Glomerular endothelial cell (primary cell): ENCODE measurements at places on chromosomes 5 and 9. TPM values are rescaled to one million over a fixed set of nuclear protein-coding genes. Genes with fewer than 3 reads are reported as not detected.

GRCh38 chr5:40569546-40570270 lies 110.0 kb upstream of the PTGER4 start:
- no peak for DNase-seq

DNA sequence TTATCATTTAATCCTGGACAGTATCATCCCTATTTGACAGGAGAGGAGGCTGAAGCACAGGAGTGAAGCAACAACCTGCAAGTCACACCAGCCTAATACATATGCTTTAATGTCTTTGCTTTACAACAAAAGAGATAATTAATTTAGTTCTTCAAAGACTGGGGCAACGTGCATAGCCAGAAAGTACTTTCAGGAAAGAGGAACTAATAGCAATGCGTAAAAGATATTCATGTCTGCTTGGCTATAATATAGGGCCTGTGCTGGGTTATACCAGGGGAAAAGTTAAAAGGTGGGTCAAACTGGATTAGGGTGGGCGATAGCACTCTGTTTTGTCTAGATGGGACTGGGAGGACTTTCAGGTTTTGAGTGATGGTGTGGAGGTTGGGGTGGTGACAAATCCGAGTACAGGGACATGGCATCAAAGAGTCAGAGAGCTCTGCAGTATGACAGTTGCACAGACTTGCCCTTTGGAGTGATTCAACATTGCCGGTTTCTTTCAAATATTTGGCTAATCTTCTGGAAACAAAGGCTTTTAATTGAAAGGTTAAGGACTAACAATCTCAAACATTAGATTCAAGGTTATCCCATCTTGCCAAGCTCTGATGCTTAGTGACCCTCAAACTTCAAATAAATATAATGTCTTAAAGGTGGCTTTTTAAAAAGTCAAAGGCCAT lies 11.9 kb downstream of the DAB2 start:
- DNase-seq: no peak

GRCh38 chr9:85741095-85741874 lies 469 bp downstream of the AGTPBP1 start:
- no peak for DNase-seq

GRCh38 chr5:119011186-119011585 lies 22.8 kb upstream of the DTWD2 start:
- DNase-seq: no peak

- DNase-seq: no peak
Observed at GRCh38 chr5:149210968-149211490, 60.6 kb upstream of the AFAP1L1 start.

- no peak for DNase-seq
Observed at GRCh38 chr5:141533897-141534296, 45.0 kb downstream of the PCDHGC5 start.

DNA sequence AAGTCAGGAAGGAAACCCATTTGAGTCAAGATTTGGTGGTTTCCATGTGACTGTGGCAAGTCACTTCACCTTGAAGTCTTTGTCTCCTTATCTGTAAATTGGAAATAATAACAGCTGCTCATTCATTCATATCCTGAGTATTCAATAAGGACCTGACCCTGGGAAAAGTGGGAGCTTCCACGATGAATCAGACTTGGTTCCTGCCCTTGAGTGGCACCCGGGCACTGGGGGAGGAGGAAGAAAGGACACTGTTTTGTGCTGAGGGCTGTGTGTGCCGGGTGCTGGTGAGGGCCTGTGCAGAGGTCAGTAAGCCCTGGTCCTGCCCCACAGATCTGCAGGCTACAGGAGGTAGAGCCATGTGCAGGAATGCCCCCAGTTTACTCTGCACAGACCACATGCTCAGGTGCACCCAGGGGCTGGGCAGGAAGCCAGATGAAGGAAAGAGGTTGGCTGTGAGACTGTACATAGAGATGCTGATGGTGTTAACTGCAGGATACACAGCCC lies 6.8 kb downstream of the NDST1 start:
- peak; percentile 77 for DNase-seq

DNA sequence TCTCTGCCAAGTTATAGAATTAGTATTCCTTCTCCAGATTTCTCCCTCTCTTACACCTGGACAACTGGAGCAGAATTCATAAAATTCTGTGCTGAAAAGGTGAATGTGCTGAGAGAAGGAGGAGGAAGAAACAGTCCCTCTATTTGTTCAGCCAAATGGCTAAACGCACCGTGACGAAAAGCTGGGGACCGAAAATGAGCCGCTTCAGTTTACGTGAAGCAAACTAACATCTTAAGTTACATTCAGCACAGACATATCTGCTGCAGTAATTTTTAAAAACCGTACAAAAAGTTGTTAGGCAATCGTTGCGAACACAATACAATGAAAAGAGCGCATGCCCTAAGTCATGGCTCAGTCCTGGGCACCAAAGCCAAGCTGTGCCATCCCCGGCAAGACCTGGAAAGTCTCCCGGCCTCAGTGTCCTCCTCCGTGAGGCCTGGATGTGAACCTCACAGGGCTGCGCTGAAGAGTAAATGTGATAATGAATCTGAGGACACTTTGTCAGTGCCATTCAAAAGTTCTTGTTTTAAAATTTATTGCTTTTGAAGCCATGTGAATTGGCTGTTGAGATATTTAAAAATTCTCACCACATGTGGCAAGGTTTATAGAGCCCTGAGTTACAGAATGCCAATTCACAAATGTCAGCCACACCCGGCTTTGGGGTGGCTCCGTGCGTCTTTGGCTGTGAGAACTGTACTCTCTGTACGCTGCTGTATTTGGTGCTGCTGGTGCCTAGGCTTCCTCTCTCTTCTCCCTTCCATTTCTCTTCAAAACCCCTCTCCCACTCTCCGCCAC lies 46.3 kb downstream of the FAM240B start:
- DNase-seq: no peak

- DNase-seq: no peak
Observed at GRCh38 chr5:154309371-154309745, 118.8 kb downstream of the GALNT10 start.

DNA sequence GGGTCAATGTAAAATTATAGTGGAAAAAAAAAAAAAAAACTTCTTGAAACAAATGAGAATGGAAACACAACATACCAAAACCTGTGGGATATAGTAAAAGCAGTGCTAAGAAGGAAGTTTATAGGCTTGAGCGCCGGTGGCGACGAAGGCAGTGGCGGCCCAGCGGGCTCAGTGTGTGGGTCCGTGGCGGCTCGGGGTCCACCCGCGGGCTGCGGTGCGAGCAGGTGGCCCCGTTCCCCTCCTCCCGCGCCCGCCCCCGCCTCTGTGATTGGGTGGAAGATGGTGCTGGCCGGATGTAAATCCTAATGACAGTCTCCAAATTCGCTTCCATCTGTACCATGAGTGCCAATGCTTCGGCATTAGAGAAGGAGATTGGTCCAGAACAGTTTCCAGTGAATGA lies 57.5 kb upstream of the TLX3 start:
- no peak for DNase-seq

DNA sequence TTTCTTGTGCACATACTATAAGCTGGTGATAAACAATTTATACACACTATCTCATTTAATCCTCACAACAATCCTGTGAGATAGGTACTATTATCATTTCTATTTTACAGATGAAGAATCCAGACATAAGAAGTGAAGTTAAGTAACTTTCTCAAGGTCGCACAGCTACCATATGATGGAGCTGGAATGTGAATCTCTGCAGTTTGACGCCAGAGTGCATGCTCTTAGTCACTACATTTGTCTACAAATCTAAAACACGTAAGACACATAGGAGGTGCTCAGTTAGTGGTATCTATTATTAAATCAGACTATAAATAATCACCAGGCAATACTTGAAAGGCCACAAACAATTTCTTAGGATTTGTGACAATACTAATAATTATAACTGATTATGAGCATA lies 45.0 kb upstream of the CDKN2B start:
- DNase-seq: no peak

DNA sequence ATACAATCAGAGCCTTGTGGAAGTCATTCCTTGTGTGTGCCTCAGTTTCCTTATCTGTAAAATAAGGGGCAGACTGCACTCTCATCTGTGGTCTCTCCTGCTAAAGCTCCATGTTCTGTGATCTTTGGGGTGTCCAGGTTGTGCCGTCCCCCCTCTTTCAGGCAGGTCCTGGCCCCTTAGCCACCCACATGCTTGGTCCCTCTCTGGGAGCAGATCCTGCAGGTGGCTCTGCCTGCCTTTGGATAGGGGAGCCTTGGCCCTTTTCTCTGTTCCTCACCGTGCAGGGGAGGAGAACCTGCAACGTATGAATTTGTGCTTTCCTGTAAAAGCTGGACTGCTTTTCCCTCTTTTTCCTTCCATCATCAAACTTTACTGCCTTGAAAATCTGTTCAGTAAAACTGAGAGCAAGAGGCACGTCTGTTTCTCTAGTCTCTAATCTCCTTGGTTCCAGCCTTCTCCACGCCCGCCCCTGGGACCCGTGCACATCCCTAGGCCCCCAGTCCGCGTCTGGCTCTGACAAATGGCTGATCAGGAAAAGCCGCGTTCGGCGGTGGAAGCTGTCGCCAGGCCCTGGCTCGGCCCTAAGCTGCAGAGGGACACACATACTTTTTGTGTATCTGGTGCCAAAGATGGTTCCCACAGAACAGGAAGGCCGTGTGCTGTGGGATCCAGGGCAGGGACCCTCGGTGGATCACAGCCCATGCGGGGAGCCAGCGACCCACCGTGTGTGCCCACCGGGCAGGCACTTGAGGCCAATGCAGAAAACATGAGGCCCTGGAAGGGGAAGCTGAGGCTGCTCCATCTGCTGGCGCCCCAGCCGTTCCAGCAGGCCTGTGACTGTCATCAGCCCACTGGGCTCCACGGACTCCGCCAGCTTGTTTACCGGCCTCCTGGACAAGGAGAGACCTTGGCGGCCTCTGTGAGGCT lies 43.4 kb upstream of the COL5A1 start:
- DNase-seq: no peak

DNA sequence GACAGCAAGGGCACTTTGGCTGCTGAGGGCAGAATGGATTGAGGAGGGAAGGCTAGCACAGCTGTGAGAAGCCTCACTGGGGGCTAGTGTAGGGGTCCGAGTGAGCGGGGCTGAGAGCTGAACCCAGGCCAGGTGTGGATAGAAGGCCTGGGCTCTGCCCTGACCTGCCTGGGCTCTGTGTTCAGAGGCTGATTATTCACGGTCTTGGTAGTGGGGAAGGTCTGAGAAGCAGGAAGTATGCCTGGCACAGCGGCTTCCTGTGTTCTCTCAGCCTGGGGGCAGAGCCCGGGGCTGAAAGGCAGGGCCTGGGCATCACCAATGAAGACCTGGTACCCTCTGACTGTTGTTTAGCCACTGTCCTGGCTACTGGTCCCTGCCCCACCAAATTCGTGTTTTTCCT lies 136.4 kb upstream of the TBC1D2 start:
- DNase-seq: no peak

GRCh38 chr9:33148367-33149014 lies 18.6 kb downstream of the B4GALT1 start:
- no peak for DNase-seq

DNA sequence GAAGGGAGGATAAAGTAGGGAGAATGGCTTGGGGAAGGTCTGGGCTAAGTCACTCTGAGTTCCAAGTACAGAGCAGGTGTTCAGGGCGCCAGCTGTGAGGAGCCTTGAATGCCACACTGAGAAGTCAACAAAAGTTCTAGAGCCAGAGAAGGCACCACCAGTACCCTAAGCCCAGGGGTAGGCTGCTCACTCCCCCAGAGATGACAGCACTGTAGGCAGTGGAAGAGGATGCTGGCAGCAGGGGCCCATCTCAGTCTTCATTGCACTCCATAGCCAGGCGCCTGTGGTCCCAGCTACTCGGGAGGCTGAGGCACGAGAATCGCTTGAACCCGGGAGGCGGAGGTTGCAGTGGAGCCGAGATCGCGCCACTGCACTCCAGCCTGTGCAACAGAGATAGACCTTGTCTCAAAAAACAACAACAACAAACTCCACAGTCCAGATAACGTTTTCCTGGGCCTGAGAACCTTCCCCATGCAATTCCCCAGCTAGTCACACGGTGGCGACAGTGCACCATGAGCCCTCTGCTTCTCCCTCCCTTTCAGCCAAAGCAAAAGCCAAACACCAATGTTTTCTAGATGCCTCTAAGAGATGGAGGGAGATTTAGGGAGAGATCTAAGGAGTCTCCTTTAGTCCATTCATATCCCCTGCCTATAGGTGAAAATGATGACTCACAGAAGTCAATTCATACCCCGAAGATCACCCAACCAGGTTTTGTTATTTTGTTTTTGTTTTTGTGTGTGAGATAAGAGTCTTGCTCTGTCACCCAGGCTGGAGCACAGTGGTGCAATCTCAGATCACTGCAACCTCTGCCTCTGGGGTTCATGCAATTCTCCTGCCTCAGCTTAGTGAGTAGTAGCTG lies 19.8 kb upstream of the NSD1 start:
- no peak for DNase-seq

- DNase-seq: no peak
Observed at GRCh38 chr9:4837261-4838188, 44.8 kb downstream of the RCL1 start.

DNA sequence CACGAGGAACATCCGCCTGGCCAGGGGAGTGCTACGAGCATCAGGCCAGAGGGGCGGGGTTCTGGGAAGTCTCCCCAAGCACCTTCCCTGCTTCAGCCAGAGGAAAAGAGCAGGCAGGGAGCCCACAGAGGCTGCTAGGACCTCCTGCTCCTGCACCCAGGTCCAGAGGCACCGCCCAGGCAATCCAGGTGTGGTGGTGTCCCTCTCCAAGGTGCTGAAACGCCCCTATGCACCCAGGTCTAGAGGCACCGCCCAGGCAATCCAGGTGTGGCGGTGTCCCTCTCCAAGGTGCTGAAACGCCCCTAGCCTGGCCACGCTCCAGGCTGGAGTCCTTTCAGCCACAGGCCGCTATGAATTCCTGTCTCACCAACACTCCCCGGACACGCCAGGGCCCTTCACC lies 10.7 kb upstream of the UBAC1 start:
- DNase-seq: no peak

GRCh38 chr5:45037927-45038326 lies 229.2 kb downstream of the MRPS30 start:
- no peak for DNase-seq

DNA sequence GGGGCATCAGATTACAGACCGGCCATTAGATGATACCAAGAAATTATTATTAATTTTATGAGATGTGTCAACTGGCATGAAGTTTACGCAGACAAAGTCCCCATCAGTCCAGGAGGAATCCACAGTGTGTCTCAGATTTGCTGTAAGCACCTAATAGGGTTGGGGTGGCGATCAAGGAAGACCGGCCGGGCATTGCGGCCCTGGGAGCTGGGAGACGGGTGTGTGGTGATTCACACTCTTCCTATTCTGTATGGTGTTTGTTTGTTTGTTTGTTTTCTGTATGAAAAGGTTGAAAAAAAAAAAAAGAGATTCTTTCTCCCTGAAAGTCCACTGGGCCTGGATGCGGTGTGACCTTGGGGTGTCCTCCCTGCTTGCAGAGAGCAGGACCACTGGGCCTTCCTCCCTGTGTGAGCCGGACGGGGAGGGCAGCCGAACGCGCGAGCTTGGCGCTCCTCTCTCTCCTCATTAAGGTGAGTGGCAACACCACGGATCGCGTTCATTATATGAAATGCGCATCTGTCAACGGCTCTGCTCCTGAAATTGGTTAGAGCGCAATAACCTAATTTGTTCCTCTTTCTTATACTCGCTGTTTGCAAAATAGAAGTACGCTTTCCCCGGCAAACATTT lies 15.1 kb downstream of the RASGEF1C start:
- no peak for DNase-seq

- peak; percentile 0 for DNase-seq
Observed at GRCh38 chr5:69364414-69364813, 4.9 kb downstream of the AK6 start.

Gene KCNV2
- not detected in 2 replicates for total RNA-seq

Gene NMUR2
- total RNA-seq: 0.87 TPM in 1 of 2 replicates, not detected in the other

Gene GLRA1
- not detected in 2 replicates for total RNA-seq

Gene C1QTNF3
- total RNA-seq: 3.5 and 10.5 TPM in 2 replicates

Gene CARTPT
- not detected in 2 replicates for total RNA-seq

Gene CARD6
- total RNA-seq: 16.6 and 24.4 TPM in 2 replicates

Gene SHISAL2B
- total RNA-seq: not detected in 2 replicates

Gene HSD17B3
- total RNA-seq: not detected in 2 replicates

Gene PCDHGB3
- total RNA-seq: 2.6 and 5.5 TPM in 2 replicates

Gene SPAG8
- total RNA-seq: 0.53 TPM in 1 of 2 replicates, not detected in the other

Gene C5orf58
- total RNA-seq: not detected in 2 replicates
